ENCODE measurements at places on chromosomes 3 and 15.
A peak's percentile ranks its signal among the peaks of the same experiment; 100 is the strongest.

DNA sequence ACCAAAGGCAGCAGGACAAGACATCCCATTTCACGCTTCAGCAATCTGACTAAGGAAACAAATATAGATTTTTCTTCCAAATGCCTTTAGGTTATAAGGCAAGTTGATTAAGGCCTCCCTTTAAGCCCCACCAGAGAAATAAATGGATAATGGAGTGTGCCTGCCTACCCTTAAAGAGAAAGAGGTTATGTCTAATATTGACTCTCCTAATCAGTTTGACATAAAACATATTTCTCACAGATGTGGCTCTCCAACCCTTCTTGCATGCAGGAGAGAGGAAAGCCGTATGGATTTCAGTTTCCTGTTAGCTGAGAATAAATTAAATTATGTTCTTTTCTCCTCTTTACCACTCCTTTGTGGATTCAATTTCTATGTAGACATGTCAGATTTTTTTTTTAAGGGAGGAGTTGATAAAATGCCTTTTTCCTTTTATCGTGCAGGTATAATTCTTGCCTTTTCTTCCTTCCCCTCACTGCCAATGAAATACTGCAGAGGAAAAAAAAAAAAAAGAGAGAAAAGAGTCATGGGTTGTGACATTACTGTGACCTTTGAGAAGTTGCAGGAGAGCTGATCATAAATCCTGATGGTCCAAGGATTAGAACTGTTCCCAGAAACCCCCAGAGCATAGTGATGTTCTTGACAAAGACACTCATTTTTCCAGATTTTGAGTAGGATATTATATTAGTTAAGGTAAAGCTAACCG lies 355.3 kb upstream of the SLCO3A1 start:
- DNase-seq = no peak

DNA sequence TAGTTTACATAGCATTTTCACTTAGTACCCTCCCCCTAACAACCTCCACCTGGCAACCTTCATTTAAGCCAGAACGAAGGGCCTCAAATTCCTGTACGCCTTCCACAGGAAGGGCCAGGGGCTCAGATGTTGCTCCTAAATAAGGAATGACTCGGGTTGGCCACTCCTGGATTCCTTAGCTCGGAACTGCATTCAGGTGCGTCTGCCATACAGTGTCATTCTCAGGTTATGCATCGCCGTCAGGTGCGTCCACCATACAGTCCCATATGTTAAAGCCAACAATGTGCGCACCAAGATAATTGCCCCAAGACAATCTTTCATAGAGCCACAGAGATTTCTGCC lies 53.5 kb upstream of the USP3 start:
- DNase-seq = no peak

GRCh38 chr15:99763827-99764226 lies 30.6 kb upstream of the LYSMD4 start:
- no peak for DNase-seq

- DNase-seq = peak; percentile 28
Measured at GRCh38 chr3:51311055-51311454, 74.0 kb upstream of the MANF start.

- DNase-seq = no peak
Measured at GRCh38 chr15:58686286-58686685, 63.2 kb downstream of the ADAM10 start.
